ENCODE measurements at places on chromosomes 7 and 10.
A peak's percentile ranks its signal among the peaks of the same experiment; 100 is the strongest.

GRCh38 chr10:122508021-122508420 is 46.7 kb downstream of the HTRA1 start:
- DNase-seq, result no peak

GRCh38 chr10:497898-498451 is 191.5 kb downstream of the DIP2C start:
- DNase-seq, result no peak

DNA sequence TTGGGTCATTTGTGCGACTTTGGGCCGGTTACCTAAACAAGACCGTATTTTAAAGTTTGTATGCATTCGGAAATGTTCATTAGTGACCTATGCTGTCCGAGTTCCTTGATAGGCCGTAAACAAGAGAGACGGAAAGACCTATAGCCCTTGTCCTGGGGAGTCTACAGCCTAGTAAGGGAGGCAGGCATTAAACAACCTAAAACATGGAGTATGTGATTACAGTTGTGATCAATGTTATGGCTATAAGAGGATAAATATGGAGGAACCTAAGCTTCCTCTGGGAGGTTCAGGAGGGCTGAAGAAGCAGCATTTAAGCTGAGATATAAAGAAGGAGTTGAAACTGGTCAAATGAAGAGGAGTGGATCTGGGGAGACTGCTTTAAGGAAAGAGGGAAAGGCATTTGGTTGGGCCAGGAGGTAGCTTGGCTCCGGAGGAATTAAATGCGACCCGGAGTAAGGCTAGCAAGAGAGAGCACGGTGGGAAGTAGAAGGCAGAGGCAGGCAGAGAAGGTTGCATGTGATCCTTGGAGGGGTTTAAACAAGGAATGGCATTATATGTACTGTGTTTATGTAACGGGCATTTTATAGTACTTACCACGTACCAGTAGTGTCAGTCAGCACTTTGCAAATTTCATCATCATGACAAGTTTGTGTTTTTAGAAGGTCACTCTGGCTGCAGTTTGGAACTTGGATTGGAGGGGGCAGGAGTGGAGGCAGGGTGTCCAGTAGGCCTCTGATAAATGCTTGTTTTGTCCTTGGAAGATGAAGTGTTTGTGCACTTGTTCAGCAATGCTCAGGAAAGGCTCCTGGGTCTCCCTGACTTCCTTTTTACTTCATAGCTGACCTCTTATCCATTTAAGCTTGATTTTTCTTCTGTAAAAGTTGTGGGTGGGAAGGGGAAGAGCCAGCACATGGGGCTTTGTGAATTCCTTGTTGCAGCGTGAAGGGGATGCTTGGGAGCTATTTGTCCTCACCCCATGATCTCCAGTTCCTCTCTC is 1.0 kb upstream of the AVPI1 start:
- DNase-seq, result peak; percentile 95

DNA sequence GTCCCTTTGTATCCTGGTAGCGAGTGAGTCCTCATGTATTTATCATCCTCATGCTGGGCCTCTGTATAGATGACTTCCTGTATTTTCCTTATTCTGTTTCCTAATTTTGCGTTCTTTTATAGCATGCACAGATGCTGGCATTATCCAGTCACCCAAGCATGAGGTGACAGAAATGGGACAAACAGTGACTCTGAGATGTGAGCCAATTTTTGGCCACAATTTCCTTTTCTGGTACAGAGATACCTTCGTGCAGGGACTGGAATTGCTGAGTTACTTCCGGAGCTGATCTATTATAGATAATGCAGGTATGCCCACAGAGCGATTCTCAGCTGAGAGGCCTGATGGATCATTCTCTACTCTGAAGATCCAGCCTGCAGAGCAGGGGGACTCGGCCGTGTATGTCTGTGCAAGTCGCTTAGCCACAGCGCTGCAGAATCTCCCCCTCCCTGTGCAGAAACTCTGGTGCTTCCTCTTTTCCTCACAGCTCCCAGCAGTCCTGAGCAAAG is 183.1 kb upstream of the PRSS58 start:
- DNase-seq, result no peak

DNA sequence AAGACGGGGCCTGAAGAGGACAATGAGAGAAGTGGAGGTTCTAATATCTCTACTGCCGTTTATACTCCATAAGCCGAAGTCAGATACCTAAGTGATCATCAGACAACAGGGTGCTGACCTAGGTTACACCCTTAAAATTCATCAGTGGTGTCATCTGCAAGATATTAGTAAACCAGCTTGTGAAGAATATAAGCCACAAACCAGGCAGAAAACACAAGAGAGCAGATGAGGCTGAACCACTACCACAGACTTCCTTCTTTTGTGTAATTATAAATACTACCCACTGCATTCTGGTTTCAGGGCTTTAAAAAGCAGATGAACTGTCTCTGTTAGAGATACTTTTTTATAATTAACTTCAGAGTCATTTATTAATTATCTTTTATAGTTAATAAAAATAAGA is 69.0 kb upstream of the LRRC17 start:
- no peak for DNase-seq

DNA sequence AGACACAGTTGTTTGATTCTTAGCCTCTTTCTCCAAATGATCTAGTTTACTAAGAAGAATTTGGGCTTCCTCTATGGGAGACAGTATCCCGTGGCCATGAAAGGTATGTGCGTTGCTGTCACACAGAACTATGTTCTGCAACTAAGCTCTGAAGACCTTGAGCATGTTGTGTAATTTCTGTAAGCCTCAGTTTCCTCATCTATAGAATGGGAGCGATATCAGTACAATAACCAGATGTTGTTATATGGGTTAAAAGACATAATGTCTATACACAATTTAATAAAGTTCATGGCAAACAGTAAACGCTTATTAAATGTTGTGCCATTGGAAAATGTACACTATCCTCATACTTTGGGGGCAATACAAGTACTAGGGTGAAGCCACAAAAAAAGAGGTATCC is 185.5 kb upstream of the ASAH2 start:
- no peak for DNase-seq

DNA sequence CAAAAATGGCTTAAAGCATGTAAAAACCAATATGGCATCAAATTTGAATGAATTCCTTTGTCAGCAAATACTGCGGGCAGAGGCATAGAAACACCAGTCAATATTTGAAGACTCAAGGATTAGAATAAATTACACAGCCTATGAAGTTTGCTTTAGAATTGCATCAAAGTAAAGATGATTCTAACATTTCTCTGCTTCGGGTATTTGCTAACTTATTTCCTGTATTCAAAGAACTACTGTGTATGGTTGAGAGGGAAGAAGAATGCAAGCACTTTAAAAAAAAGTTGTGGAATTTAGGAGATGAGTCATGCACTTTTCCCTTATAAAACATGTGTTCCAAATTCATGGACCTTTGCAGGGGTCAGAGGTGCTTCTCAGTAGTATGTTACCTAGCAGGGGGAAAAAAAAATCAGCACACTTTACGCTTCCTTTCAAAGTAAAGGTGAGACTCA is 90.1 kb downstream of the PIP4K2A start:
- DNase-seq, result peak; percentile 63

DNA sequence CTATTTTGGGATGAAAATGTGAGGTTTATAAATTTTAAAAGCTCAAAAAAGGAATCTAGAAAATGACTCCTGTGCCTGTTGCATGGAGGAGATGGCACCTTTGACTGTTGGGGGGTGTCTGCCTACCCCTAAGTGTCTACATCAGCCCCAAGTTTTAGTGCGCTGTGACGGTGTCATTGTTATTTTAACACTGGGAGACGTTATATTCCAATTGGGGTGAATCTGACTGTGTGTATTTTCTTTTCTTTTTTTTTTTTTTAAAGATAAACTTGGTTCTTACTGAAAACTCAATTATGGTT is 517 bp downstream of the SRGN start:
- no peak for DNase-seq

GRCh38 chr10:34547291-34547690 is 267.8 kb downstream of the PARD3 start:
- peak; percentile 13 for DNase-seq

DNA sequence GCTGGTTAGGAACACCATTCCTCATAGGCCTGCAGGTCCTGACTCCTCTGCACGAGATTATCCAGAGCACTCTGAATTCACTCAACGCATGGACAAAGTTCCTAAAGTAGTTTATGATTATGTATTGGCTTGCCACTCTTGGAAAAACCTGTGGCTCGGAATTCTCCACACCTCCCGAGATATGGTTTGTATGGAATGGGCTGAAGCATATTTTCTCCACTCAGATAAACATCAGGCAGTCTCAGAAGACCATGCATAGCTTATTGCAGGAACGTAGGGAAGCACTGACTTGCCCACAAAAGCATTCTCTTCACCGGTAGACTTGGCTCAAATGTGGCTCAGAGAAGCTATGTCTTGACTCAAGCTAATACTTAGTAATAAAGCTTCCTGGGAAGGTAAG is 338.6 kb upstream of the NFE2L3 start:
- DNase-seq, result no peak

GRCh38 chr7:91771394-91771793 is 109.1 kb downstream of the MTERF1 start:
- peak; percentile 42 for DNase-seq

GRCh38 chr10:33669904-33670303 is 335.4 kb upstream of the NRP1 start:
- no peak for DNase-seq

- DNase-seq, result no peak
Observed at GRCh38 chr10:3622427-3622826, 162.6 kb downstream of the KLF6 start.

DNA sequence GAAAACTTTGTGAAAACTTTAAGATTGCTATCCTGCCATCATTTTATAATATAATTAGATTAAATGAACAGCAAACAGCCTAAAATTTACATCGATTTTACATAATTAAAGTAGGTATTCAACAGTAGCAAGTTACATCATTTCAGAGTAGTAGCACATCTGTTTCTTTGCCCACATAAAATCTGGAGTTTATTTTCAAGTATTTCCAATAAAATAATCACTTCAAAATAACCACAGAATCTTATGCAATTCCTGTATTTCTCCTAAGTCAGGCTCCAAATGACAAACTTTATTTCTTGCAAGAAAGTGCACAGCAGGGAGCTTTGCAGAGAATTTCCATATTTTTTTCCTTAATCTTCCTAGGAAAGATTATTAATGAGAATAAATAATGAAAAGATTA is 82.6 kb downstream of the CUBN start:
- no peak for DNase-seq

DNA sequence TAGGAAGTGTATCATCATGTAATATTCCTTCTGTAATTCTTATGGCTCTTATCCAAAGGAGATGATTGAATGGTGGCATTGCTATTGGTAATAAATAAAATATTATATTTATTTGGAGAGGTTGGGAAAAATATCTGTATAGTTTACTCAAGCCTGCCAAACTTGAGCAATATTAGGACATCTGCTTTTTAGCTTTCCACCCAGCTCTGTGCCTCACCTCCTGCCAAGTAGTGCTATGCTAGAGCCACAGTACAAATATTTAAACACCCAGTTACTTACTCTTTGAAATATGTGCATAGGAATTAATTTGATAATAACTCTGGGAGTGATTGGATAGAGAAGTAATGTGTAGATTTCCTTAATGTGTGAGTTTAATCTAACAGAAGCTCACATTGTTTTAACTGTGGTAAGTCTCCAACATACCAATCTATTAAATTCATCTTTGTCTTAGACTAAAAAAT is 129.2 kb downstream of the BBS9 start:
- peak; percentile 46 for DNase-seq

DNA sequence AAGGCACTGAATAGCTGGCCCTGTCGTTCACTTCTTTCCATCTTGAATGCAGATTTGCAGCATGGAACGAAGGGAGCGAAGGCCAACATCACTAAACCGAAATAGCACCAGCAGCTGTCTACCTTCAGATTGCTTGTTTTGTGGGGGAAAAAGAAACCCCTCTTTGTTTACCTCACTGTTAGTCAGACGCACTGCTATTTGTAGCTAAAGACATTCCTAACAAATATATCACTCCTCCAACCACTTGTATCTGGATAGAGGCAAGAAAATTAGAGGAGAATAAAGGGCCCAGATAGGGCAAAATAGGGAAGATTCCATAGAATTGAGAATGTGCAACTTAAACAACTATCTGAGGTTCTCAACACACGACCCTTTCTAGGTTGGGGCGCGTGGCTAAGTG is 26.5 kb downstream of the ANK3 start:
- DNase-seq, result no peak

DNA sequence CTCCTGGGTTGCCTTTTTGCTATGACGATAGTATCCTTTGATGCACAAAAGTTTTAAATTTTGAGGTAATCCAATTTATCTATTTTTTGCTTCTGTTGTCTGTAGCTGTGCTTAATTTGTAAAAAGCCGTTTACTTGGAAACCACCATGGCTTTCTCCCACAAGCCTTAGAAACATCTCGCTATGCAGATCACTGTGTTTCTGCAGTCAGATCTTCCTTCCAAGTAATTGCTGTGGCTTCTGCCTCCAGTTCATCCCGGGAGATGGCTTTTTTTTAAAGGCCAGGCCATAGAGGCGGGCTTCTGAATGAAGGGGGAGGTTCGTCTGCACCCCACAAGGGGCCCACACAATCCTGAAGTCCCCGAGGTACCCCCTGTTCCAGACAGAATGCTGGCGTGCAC is 48.3 kb upstream of the OCM2 start:
- DNase-seq, result no peak

GRCh38 chr10:58856508-58857240 is 319.8 kb upstream of the PHYHIPL start:
- peak; percentile 96 for DNase-seq

DNA sequence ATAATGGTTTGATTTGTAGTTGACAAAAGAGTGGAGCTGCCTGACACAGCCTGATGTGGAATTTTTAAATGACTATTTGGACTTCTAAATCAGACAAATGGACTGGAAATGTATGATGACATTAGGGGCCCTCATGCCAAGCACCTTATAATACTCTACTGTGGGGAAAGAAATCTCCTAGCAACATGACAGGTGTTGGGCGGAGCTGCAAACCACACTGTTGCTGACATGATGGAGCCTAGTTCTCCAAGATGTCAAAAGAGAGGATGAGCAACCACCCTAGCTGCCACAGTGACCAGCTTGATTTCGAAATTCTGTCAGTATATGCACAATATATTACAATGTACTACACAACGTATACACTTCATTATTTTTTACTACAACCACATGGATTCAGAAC is 65.8 kb downstream of the RHOBTB1 start:
- DNase-seq, result peak; percentile 21

GRCh38 chr10:48238826-48239520 is 35.5 kb downstream of the FRMPD2 start:
- DNase-seq, result no peak

- no peak for DNase-seq
Observed at GRCh38 chr7:100825751-100826513, 1.4 kb downstream of the EPHB4 start.

DNA sequence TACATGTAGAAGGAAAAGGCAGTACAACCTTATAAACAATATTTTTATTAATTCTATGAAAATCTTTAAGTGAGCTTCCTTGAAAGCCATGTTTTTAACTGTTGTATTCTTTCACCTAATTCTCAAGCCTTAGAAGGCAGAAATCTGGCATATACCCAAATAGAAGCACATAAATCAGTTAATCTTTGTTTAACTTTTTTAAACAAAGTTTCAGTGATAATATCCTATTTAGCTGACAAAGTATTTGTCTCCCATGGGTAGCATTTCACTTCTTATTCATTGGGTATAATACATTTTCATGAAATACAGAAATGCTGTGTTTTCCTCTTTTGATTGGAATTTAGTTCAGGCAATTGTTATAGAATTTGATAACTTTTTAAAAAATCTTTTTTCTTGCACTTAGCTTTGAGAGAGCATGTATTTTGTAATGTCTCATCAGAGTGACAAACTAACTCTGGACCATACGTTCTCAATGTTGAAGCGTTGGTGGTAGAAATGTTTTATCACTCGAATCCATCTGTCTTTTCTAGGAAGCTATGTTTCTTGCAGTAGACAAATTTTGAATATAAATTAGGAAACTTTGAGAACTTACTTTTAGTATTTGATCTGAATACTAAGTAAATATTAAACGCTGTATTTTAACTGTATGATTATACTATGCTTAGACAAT is 78.1 kb downstream of the CREM start:
- peak; percentile 29 for DNase-seq
